ENCODE measurements at places on chromosomes 7 and 10.

- DNase-seq, result peak; percentile 95
Measured at GRCh38 chr10:12484941-12485805, 135.8 kb downstream of the CAMK1D start.

DNA sequence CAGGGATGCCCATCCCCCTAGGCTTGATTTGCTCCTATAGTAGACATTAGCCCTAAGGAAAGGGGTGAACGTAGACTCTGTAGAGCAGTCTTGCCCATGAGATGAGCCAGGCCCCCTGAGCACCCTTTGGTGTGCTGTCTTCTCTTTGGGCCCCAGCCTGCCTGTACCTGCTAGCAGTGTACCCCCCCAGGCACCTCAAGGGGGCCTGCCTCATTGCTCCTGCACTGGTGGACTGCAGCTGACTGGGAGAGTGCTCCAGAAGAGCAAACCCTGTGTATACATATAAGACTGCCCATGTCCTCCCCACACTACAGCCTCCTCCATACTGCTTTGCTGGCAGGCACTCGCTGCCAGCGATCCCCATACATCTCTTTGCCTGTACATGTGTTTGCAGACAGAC, 206.7 kb downstream of the PCDH15 start:
- no peak for DNase-seq

DNA sequence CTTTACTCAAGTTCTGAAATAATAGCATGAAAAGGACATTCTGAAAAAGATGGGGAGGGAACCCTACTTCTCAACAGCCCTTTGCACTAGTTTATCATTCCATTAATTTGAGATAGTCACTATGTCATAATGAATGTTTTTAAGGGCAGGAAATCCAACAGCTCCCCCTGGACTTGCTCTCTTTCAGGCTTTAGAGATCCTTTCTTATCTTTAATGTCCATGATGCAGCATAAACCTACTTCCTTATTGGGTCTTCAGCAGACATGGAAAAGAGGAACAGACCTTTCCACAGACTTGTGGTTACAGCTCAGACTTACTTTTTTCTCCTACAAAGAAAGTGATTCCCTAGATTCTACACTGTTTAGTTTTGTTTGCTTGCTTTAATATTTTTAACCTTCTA, 87.3 kb downstream of the IDE start:
- DNase-seq, result no peak

DNA sequence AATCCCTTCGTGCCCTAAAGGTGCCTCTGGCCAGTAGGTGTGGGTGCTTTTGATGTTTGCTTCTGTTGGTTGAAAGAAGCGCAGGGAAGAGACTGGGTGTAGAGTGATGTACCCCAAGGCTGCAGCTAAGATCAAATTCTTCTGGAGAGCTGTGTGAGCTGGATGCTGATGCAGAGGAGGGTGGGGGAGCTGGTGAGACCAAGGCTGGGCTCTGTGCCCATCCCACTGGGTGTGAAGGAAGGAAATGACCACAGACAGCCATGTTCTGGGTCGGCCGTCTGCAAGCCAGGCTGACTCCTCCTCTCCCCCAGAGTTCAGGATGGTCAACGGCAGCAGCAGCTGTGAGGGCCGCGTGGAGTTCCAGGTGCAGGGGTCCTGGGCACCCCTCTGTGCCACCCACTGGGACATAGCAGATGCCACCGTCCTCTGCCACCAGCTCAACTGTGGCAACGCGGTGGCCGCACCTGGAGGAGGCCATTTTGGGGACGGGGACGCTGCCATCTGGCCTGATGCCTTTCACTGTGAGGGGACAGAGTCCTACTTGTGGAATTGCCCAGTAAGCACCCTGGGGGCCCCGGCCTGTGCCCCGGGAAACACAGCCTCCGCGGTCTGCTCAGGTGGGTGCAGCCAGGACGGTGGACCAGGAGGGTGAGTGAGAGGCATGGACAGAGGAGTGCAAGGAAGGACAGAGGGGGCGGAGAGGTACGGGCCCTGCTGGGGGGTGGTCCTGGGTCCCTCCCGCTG, 5.1 kb downstream of the SCART1 start:
- no peak for DNase-seq

All from NCI-H146 (cell line).